NCI-H524 treated with DMSO at 0.1 percent for 48 hours (cell line): ENCODE measurements at places on chromosomes 6 and 20.

- no peak for DNase-seq
These were observed 110.3 kb upstream of the CEP85L start for GRCh38 chr6:118761645-118762044.

- DNase-seq, result no peak
These were observed 5.5 kb downstream of the UBR2 start for GRCh38 chr6:42569102-42570028.

GRCh38 chr6:131914234-131914633, 36.9 kb downstream of the CCN2 start:
- DNase-seq, result no peak

- DNase-seq, result no peak
These were observed 23.2 kb upstream of the FAM50B start for GRCh38 chr6:3825851-3826581.

DNA sequence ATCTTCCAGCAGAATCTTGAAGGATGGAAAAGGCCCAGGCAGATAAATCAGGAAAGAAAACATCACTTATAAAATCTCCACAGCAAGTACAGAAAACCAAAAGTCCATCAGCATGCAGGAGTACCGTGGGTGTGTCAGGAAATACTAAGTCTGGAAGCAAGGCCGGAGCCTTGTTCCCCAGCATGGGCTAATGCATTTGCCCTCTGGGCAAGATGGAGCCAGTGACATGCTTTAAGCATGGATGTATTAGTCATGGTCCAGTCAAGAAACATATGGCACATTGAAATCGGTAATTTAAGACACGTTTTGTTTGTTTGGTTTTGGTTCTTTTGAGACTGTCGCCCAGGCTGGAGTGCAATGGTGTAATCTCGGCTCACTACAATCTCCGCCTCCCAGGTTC, 506.0 kb upstream of the JARID2 start:
- no peak for DNase-seq

GRCh38 chr20:52105442-52106422, 85.8 kb downstream of the ZFP64 start:
- no peak for DNase-seq

GRCh38 chr20:38878866-38879265, 47.4 kb upstream of the FAM83D start:
- DNase-seq, result no peak

DNA sequence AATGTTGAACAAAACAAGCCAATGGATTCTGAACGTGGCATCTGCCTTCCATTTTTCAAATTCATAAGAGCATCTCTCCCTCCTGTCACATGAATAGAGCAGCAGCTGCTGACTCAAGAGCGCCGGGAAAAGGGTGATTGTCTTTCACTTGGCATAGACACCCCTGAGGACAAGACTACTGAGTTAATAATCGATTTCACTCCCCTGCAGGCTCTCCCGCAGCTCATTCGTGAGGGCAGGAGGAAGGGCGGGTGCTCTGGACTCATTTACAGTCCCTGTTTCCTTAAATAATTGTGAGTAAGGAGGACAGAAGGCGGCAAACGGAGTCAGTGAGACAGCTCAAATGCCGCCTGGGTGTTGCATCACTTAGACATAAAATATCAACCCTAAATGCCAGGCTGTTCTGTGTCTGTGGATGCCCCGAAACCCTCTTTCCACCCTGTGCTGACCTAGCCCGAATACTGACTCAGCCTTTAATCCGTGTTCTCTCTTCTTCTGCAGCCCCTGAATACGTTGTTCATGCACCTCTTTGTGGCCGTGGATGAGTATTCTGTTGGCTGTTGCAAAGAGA, 21.6 kb downstream of the CFAP61 start:
- DNase-seq, result peak; percentile 75

DNA sequence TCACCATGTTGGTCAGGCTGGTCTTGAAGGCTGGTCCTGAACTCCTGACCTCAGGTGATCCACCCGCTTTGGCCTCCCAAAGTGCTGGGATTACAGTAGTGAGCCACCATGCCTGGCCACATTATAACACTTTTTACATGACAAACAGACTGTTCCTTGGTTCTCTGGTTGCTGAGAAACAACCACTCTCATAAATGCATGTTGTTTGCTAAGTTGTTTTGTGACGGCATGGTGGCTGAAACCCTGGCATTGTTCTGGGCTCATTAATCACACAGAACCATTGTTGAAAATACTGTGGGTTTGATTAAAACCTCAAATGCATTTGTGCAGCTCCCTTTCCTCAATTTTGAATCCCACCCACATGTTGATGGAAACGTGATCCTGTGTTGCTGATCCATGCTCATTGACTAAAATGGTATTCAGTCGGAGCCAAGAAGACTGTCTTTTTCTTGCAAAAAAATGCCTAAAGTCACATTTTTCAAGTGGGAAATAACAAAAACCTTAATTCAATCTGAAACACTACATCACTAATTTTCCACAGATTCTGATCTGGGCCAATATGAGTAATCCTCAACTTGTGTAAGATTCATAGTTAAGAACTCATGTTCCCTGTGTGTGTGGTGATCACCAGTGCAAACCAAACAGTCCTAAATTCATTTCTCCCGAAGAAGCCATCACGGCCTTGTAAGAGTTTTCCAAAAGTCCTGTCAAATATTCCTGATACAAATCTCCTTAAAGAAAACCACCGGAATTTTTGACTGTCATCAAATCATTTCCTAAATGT, 132.8 kb downstream of the FNDC1 start:
- no peak for DNase-seq

DNA sequence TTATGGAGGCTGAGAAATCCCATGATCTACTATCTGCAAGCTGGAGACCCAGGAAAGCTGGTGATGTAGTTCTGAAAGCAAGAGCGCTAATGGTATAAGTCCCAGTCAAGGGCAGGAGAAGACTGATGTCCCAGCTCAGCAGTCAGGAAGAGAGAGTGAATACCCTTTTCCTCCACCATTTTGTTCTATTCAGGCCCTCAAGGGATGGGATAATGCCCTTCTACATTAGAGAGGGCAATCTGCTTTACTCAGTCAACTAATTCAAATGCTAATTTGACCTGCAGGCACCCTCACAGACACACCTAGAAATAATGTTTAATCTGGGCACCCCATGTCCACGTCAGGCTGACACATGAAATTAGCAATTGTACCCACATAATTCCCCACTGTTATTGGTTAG, 10.8 kb upstream of the FYN start:
- no peak for DNase-seq

- no peak for DNase-seq
These were observed 44.2 kb upstream of the ARFGEF2 start for GRCh38 chr20:48877304-48877703.

DNA sequence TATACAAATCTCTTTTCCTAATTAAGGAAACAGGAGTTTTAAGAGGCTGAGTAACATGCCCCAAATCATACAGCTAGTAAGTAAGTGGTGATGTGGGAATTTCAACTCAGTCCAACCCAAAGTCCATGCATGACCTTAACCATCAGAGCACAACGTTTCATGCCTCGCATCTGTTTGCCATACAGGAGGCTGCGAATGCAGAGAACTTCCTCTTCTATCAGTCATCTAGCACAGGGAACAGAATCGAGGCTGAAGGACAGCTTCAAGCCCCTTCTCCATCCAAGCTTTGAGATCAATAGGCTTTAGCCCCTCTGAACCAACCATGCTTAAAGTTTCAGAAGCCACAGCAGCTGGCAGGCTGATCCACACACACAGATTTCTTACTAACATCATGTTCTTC, 113.2 kb downstream of the MAFB start:
- DNase-seq, result no peak

DNA sequence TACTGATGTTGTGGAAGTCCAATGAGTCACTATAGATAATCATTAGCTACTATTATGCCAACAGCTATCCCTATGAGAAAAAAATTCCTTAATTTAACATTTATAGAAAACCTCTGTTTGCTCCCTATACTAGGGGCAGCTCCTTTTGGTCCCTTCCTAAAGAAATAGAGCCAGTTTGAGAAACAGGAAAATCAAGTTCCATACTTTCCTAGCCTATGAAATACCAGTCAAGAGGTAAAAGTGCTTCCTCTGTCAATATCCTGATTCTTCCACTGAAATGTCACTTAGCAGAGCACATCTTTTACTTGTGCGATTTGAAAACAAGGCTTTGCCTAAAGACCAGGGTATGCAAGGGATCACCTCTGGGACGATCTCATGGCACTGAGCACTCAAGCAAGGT, 14.5 kb upstream of the TRIM39 start:
- no peak for DNase-seq
